ENCODE measurements at places on chromosomes 16 and 17. TPM values are rescaled to one million over a fixed set of nuclear protein-coding genes. Genes with fewer than 3 reads are reported as not detected.

Gene PGS1
- 43.7 TPM for total RNA-seq

DNA sequence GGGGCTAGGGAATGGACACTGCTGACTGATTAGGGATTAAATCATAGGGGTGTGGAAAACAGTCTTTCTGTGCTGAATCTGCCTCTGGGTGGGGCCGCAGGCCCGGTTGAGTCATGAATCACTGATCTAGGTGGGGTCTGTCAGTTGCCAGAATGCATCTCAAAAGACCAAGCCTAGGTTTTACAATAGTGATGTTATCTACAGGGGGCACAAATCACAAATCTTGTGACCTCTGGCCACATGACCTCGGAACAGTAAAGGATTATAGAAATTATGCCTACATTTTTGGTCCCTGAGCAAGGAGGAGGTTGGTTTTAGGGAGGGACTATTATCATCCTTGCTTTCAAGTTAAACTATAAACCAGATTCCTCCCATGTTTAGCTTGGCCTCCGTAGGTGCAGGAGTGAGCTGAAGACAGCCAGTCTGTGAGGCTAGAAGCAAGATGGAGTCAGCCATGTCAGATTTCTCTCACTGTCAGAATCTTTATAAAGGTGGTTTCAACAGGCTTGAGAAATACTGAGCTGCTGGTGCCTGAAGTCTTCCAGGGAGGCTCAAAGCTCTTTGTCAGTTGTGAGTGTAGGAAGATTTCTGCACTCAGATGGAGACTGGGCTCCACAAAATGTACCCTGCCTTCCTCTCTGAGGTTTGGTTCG is 12.9 kb downstream of the GNGT2 start:
- peaks cover 28% of the 10 kb centered on the region for H3K4me1 ChIP-seq
- no peak overlapping the region for H3K4me3 ChIP-seq
- peaks cover 5% of the 10 kb centered on the region for H3K36me3 ChIP-seq
- peaks cover 3% of the 10 kb centered on the region for H3K27me3 ChIP-seq
- no peak for DNase-seq
- no peak overlapping the region for H3K27ac ChIP-seq

DNA sequence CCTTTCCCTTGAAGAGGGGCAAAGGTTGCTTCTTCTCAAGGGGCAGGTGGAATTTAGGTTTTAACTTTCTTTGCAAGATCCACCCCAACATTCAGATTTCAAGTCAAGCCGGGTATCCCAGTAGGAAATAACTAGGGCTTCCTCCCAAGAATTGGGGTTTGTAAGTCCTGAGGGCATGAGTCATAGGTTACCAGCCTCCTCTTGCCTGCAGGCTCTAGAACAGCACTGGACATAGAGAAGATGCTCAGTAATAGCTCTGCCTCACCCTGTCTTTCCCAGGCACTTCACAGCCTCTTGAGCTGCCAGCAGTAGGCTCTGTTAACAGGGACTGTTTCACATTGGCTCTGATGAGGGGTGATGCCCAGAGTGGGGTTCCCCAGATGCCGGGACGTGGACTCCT is 35.8 kb upstream of the ZFP90 start:
- H3K27me3 ChIP-seq, result no peaks in the 10 kb centered on the region
- H3K36me3 ChIP-seq, result no peaks in the 10 kb centered on the region
- no peak overlapping the region for H3K4me3 ChIP-seq
- DNase-seq, result no peak
- no peaks in the 10 kb centered on the region for H3K4me1 ChIP-seq

DNA sequence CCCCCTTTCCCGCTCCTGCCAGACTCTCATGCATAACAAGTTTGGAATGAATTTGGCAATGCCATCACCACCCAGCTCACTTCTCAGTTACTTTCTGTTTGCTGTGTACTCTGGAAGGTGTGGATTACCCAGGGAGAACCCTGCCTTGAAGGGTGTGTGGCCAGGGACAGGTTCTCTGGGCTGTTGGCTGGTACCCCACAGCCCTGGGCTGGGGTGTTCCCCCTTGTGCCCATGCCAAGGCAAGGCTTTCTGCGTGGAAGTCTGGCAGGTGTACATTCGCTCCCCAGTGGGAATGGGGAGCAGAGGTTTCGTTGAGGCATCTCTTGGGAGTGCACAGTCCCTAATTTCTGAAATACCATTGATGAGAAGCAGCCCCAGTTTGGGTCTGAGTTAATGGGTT is 187.7 kb downstream of the CCDC182 start:
- no peaks in the 10 kb centered on the region for H3K36me3 ChIP-seq
- H3K4me1 ChIP-seq, result peaks cover 15% of the 10 kb centered on the region
- DNase-seq, result no peak
- no peaks in the 10 kb centered on the region for H3K27me3 ChIP-seq

- no peak for DNase-seq
- no peak overlapping the region for H3K27ac ChIP-seq
- no peaks in the 10 kb centered on the region for H3K4me1 ChIP-seq
- H3K4me3 ChIP-seq, result no peak overlapping the region
- H3K27me3 ChIP-seq, result peaks cover 25% of the 10 kb centered on the region
Observed at GRCh38 chr16:87611456-87611855, 9.1 kb downstream of the JPH3 start.

- H3K27ac ChIP-seq, result peak overlapping the region; percentile 88
- H3K4me1 ChIP-seq, result peaks cover 29% of the 10 kb centered on the region
- peaks cover 3% of the 10 kb centered on the region for H3K27me3 ChIP-seq
Observed at GRCh38 chr17:75152922-75153779, 1.2 kb downstream of the JPT1 start.

Gene ST6GALNAC2
- not detected for total RNA-seq

- no peaks in the 10 kb centered on the region for H3K36me3 ChIP-seq
- peaks cover 10% of the 10 kb centered on the region for H3K4me1 ChIP-seq
- H3K4me3 ChIP-seq, result no peak overlapping the region
- H3K27ac ChIP-seq, result no peak overlapping the region
Observed at GRCh38 chr17:76973040-76973439, 104.8 kb downstream of the MGAT5B start.

Gene HAGHL
- 24.4 TPM for total RNA-seq

- H3K4me3 ChIP-seq, result no peak overlapping the region
- no peak for DNase-seq
- H3K36me3 ChIP-seq, result peaks cover 50% of the 10 kb centered on the region
- peak overlapping the region; percentile 98 for H3K27ac ChIP-seq
- no peaks in the 10 kb centered on the region for H3K27me3 ChIP-seq
- peaks cover 81% of the 10 kb centered on the region for H3K4me1 ChIP-seq
Observed at GRCh38 chr16:89313583-89313982, 96.1 kb downstream of the ZNF778 start.

GRCh38 chr16:26768385-26769010 is 298.2 kb upstream of the C16orf82 start:
- DNase-seq, result no peak
- H3K27me3 ChIP-seq, result peaks cover 48% of the 10 kb centered on the region
- H3K27ac ChIP-seq, result no peak overlapping the region
- H3K4me1 ChIP-seq, result peaks cover 4% of the 10 kb centered on the region
- H3K36me3 ChIP-seq, result no peaks in the 10 kb centered on the region
- H3K4me3 ChIP-seq, result no peak overlapping the region

Gene LGALS9C
- total RNA-seq, result 0.20 TPM

Gene HEATR3
- total RNA-seq, result 26.8 TPM

Gene UNC13D
- total RNA-seq, result 156 TPM

Gene RGS9
- total RNA-seq, result 1.2 TPM

Gene PDILT
- not detected for total RNA-seq

GRCh38 chr17:5373112-5373511 is 46.4 kb downstream of the NUP88 start:
- peaks cover 3% of the 10 kb centered on the region for H3K4me1 ChIP-seq
- H3K36me3 ChIP-seq, result peaks cover 19% of the 10 kb centered on the region
- H3K27me3 ChIP-seq, result no peaks in the 10 kb centered on the region
- no peak overlapping the region for H3K4me3 ChIP-seq

GRCh38 chr17:30716461-30717290 is 107.8 kb downstream of the CRLF3 start:
- H3K4me3 ChIP-seq, result no peak overlapping the region
- DNase-seq, result no peak
- H3K27ac ChIP-seq, result no peak overlapping the region

DNA sequence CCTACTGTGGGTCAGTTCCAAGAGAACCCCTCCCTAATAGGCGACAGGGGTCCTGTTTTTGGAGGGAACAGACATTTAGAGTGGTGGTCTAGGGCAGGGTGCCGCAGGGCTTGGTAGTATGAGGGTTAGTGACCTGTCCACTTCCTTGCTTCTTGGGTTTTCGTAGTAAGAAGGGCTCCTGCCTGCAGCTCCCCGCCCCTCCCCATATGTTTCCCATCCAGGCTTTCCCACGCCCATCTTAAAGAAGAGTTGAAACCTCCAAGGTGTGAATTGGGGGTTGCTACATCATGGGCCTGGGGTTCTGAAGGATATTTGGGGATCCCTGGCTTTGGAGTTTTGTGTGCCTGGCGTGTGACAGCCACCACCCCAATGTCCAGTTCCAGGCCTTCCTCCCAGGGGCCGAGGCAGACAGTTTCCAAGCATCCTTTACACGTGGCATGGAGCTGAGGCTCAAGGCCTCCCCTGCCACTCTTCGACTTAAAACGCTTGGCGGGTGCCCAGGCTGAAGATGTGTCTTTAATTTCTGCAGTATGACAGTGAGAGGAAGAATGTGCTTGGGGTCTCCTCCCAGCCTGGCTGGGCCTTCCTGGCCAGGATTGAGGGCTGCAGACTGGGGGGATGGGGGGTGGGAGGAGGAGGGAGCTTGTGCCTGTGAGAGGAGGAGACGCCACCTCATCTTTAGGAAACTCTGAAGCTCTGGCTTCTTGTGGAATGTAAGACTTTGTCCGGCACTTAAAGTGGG is 2.3 kb upstream of the COL1A1 start:
- H3K4me3 ChIP-seq, result no peak overlapping the region
- no peak for DNase-seq
- H3K27ac ChIP-seq, result no peak overlapping the region
- H3K36me3 ChIP-seq, result no peaks in the 10 kb centered on the region

Gene MMD
- total RNA-seq, result 26.6 TPM

GRCh38 chr17:35931794-35932425 is 1.3 kb upstream of the RDM1 start:
- H3K27ac ChIP-seq, result no peak overlapping the region
- no peak for DNase-seq
- H3K36me3 ChIP-seq, result no peaks in the 10 kb centered on the region
- H3K4me1 ChIP-seq, result peaks cover 22% of the 10 kb centered on the region
- no peak overlapping the region for H3K4me3 ChIP-seq

Gene TEKT1
- total RNA-seq, result not detected

DNA sequence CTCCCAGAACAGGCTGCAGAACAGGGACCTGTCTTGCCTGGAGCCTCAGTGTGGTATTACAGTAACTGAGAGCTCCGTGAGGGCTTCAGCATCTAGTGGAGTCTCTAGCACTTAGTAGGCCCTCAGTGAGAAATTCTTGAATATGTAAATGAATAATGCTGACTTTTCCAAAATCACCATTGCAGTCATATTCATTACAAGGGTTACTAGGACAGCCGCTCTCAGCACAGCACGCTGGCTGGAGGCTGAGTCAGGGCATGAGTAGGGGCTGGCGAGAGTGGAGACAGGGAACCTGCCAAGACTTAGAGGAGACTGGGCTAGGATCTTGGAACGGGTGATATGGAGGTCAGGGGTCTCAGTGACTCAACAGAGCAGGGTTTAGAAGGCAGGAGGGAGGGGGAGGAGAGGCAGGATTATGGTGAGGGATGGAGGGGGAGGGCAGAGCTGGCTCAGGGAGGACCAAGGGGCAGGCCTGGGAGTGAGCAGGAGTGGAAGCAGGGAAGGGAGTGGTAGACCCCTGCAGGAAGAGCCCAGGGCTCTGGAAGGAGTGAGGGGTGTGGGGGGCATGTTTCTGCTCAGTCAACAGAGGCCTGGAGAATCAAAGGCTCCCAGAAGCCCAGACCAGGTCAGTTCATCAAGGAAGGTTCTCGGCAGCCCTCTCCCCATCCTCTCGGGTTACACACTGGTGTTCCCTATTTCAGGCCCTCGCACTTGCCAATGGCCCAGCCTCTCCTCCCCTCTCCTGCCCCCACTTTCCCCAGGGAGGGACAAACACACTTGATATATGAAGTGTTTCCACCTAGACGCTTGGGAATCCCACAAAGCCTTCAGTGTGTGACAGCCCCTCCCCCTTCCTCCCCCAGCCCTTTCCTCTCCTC is 42.3 kb downstream of the FZD2 start:
- H3K27ac ChIP-seq, result no peak overlapping the region
- H3K27me3 ChIP-seq, result peaks cover 9% of the 10 kb centered on the region
- H3K4me3 ChIP-seq, result no peak overlapping the region
- no peaks in the 10 kb centered on the region for H3K36me3 ChIP-seq

Gene NUDT7
- 4.3 TPM for total RNA-seq

Gene SCGB1C2
- total RNA-seq, result not detected

GRCh38 chr17:30477774-30478115 is 537 bp downstream of the GOSR1 start:
- peaks cover 7% of the 10 kb centered on the region for H3K27me3 ChIP-seq
- no peak for DNase-seq
- peak overlapping the region; percentile 96 for H3K27ac ChIP-seq
- H3K4me3 ChIP-seq, result peak overlapping the region; percentile 100
- H3K36me3 ChIP-seq, result peaks cover 17% of the 10 kb centered on the region
- peaks cover 36% of the 10 kb centered on the region for H3K4me1 ChIP-seq

- no peaks in the 10 kb centered on the region for H3K27me3 ChIP-seq
- no peak overlapping the region for H3K27ac ChIP-seq
- H3K36me3 ChIP-seq, result peaks cover 26% of the 10 kb centered on the region
- H3K4me1 ChIP-seq, result peaks cover 46% of the 10 kb centered on the region
Observed at GRCh38 chr16:11349599-11350276, 4.5 kb downstream of the RMI2 start.

DNA sequence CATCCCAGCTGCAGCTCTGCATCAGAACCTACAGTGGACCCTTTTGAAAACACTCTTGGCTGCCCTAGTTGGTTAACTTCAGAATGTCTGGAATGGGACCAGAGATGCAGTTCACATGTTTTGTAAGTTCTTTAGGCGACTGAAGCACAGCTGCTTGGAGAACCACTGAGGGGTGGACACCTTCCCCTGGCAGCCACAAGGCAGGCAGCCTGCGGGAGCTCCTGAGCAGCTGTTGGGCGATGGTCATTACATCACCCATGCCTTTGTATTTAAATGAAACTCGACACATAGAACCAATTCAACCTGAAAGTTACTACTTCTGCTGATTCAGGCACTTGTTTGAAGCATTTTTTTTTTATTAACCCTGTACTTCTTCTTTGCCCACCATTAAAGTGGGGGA is 151.5 kb downstream of the LGALS9B start:
- no peak overlapping the region for H3K4me3 ChIP-seq
- no peak overlapping the region for H3K27ac ChIP-seq
- H3K4me1 ChIP-seq, result peaks cover under 1% of the 10 kb centered on the region
- H3K27me3 ChIP-seq, result no peaks in the 10 kb centered on the region
- no peak for DNase-seq
- H3K36me3 ChIP-seq, result no peaks in the 10 kb centered on the region

Gene ITGB4
- total RNA-seq, result 0.64 TPM

Gene RAC3
- 5.1 TPM for total RNA-seq

- H3K27ac ChIP-seq, result no peak overlapping the region
- peaks cover 25% of the 10 kb centered on the region for H3K4me1 ChIP-seq
- peaks cover 27% of the 10 kb centered on the region for H3K36me3 ChIP-seq
- no peak for DNase-seq
Observed at GRCh38 chr17:74201250-74201649, 2.2 kb upstream of the RPL38 start.

GRCh38 chr16:31243734-31244670 is 15.8 kb upstream of the ITGAM start:
- no peak overlapping the region for H3K4me3 ChIP-seq
- no peaks in the 10 kb centered on the region for H3K27me3 ChIP-seq
- no peak overlapping the region for H3K27ac ChIP-seq
- H3K36me3 ChIP-seq, result no peaks in the 10 kb centered on the region

Gene TMEM256
- total RNA-seq, result 44.3 TPM
